Activated CD8-positive, alpha-beta memory T cell treated with anti-CD3 and anti-CD28 coated beads, Interleukin-2, amount 10 ng/mL, durations not matched to agents 7 days and 5 days (primary cell): ENCODE measurements at places on chromosomes 12 and 14. TPM values are rescaled to one million over a fixed set of nuclear protein-coding genes. Genes with fewer than 3 reads are reported as not detected.

CCDC196 gene
- not detected for total RNA-seq

MGP gene
- not detected for total RNA-seq

GALNT9 gene
- not detected for total RNA-seq

DPF3 gene
- total RNA-seq: 12.2 TPM

TAS2R30 gene
- total RNA-seq: 3.4 TPM

OR11H7 gene
- total RNA-seq: not detected

FAM222A gene
- 1.6 TPM for total RNA-seq

EPS8 gene
- total RNA-seq: 2.1 TPM
